ENCODE measurements at places on chromosomes 2 and 18.

DNA sequence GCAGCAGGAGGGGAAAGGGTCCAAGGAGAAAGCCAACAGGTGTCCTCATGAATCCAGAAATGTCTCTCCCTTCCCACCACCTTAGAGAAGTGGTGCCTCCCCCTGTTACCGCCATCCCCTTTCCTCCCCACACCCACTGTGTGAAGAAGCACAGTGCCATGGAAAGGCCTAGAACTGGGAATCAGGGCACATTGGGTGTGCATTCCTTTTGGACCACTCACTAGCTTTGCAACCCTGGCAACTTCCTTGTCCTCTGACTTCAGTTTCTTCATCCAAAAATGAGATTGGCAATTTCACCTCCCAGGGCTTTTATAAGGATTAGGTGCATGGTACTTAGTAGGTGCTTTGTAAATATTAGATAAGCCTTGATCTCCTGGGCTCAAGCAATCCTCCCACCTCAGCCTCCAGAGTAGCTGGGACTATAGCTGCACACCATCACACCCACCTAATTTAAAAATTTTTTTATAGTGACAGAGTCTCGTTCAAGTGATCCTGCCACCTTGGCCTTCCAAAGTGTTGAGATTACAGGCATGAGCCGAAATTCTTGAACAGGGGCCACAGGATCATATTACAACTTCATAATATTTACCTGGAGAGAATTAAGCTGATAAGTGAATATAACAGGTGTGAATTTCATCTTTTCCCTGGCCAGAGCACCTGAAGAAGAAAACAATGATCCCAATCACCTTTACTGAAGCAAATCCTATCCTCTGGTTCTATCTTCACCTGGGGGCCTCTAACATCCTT, 97.9 kb upstream of the TAF1B start:
- no peak for DNase-seq

DNA sequence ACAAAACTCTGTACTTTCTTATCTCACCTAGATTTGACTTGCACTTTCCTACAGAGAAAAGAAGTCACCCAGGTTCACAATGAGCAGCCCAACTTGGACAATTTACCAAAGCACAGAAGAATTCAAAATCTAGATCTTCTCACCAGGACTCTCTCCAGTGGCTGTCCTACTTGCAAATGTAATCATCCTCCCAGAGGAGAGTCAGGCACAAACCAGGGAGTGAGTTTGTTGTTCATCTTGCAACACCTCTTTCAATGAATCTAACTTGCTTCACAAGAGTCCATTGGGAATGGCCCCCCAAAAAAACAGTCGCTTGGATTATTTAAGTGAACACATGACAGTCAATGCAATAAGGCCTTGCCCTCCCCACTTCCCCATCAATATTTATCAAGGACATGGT, 144.6 kb downstream of the ATL2 start:
- no peak for DNase-seq

DNA sequence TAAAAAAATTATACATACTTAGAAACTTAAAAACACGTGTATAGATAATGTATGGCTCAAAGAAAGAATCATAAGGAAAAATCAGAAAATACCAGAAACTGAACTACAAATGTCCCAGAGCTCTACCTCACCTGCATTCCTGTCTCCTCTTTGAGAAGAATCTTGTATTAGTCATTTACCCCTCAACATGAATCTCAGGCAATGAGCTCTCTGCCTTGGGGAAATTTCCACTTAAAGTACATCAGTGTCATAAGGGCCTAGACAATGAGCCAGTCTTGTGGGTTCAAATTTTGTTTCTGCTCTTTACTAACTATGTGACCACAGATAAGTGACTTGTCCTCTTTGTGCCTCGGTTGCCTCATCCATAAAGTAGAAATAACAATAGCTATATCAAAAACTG, 40.1 kb downstream of the SCG2 start:
- no peak for DNase-seq

DNA sequence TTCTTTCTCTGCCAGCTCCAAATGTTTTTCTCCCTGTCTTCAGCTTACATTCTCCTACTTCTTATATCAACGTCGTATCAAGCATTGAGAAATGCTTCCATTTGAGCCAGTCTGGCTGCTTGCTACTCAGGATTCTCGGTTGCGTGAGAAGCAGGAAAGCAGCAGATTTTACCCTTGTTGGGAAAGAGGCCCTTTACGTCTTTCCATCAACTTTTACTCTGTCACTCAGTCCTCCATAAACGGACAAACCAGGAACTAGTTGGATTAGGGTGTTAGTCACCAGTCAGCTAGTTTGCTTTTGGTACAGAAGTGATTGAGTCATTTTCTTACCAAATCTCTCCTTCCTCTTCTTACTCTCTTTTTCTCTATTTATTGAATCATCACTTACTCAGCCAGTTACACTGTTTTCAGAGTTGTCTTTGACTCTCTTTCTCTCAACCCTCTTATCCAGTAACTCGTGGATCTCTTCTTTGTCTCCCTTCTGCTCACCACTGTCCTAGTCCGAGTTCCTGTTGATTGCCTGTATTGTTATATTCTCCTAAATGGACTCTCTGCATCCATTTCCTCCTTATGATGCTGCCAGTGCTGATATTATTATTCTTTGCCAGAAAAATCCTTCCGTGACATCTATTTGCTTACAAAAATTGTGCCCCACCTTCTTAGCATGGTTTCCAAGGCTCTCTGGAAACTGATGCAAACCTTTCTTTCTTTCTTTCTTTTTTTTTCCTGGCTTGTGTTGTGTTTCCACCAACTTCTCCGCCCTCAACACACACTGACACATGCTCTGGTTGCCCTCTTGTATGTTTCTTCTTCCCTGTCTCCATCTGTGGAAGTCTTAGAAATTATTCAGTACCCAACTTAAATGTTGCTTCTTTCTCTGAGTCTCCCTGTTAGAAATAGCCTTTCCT, 61.5 kb downstream of the VRK2 start:
- peak; percentile 1 for DNase-seq

DNA sequence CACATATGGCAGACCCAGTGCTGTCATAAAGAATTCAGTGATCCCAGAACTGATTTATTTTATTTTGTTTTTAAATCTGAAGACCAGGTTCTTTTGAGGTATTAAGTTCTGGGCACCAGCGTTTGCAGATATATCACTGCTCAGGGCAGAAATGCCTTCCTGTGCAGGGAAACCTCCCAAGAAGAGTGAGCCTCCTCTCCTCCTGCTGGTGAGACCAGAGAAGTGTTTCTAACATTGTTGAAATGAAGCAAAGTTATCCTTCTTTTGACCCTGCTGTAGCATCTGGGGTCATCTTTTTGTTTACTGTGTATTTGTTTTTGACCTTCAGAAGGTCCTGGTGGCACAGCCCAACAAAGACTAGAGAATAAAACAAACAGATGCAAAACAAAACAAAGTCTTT, 94.0 kb downstream of the AQP4 start:
- DNase-seq = no peak

DNA sequence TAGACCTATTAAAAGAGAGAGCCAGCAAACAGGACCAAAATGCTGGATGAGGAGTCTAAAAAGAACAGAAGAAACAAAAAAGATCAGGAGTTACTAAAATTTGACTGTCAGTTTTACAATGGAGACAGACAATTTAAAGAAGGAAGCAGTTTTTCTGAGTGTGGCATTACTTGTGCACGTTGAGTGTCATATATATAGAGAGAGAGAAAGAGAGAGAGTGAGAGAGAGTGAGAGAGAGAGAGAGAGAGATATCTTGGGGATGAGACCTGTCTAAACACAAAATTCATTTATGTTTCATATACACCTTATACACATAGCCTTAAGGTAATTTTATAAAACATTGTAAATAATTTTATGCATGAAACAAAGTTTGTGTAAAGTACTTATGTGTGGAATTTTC, 2.1 kb upstream of the GALNT3 start:
- no peak for DNase-seq

GRCh38 chr2:230678451-230678850, 34.2 kb upstream of the CAB39 start:
- no peak for DNase-seq

DNA sequence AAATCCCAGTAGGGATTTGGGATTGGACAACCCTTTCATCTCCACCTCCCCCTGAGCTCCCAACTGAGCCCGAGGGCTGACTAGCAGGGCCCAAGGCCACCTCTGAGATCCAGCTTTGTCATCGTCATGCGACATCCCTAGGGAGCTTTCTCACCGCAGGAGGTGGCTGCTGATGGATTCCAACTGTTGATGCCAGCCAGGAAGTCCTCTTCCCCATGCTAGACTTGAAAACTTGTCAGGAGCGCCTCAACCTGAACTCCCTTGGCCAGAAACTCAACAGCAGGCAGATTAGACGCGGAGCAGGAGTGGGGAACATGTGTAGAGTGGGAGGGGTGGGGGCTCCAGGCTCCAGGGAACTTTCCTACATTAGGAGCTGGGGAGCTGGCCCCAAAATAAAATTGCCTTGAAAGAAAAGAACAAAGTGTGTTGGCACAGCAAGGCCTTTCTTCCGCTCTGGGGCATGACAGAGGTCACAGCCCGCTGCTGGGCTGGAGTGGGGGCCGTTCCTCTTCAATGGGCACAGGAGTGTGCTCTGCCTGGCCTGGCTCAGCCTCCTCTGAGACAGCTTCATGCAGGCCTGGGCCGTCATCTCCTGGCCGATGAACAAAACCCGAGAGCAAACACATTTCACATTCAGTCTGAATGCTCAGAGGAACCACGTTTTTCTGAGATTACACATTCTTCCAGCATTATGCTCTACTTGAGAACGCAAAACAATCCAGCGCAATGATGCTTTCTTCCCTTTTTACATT, 34.5 kb downstream of the EMILIN2 start:
- DNase-seq = no peak

All from CD4-positive, alpha-beta T cell treated with Interleukin-17A for 1 hour (primary cell).